ENCODE measurements at places on chromosomes 13 and 19.
A peak's percentile ranks its signal among the peaks of the same experiment; 100 is the strongest.

- peak; percentile 38 for ATAC-seq
These were observed 58.8 kb downstream of the DCLK1 start for GRCh38 chr13:36072152-36072935.

GRCh38 chr19:18274781-18275356 lies 617 bp upstream of the IQCN start:
- peak; percentile 61 for ATAC-seq

DNA sequence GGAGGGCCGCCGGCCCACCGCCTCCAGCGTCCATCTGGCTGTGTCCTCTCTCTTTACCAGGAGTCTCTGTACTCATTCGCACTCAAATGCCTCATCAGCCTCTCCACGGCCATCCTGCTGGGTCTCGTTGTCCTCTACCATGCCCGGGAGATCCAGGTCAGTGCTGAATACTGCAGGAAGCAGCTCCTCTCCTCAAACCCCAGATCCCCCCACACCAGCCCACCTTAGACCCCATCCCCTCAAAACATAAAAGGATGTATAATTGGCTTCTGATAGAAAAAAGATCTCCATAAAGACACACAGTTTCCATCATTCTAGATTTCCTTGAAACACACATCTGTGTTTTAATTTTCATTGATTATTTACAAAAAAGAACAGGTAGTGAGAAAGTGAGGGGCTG lies 8.1 kb downstream of the KCNN1 start:
- ATAC-seq: no peak

GRCh38 chr19:55111238-55111831 lies 6.1 kb downstream of the PPP1R12C start:
- ATAC-seq: no peak

- ATAC-seq: no peak
These were observed 11.8 kb downstream of the NLRP11 start for GRCh38 chr19:55820037-55820436.

- no peak for ATAC-seq
These were observed 766.4 kb downstream of the GPC5 start for GRCh38 chr13:92164822-92165221.

DNA sequence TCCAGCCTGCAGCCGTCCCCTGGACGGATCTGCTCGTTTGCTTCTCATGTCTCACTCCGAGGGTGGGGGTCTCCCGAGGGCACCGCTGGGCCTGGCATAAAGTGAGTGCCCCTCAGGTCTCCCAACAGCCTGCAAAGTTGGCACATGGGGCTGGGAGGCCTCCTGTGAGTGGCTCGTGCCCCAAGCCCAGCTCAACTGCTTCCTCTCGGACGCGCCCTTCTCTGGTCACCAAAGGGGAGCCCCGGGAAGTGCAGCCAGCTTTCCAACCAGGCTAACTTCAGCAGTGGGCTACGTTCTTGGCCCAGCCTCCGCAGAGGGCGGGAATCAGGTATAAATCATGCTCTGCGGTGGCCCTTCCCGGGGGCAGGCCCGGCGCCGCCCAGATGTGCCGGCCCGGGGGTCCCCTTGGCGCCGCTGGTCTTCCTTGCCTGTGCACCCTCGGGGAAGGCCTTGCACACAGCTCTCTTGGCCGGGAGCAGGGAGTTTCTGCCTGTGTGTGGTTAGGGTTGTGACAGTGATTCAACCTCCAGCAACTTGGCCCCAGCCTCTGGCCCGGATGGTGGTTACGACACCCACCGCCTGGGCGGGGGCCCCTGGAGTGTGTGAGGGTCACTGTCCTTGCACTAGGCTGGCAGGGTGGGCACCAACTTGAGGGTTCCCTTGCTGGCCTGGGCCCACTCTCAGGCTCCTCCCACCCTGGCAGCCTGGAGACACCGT lies 20.7 kb downstream of the CEBPG start:
- no peak for ATAC-seq

DNA sequence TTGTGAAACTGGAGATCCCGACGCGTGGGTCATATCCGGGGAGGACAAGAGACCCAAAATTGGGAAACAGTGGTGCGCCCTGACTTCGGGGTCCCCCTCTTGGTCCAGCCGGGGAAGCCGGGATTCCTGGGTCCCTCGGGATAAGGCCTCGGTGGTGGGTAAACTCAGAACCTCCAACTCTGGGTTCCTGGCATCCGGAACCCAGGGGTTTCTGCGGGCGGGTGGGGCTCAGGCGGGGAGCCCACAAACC lies 688 bp downstream of the ZFP36 start:
- ATAC-seq: no peak

DNA sequence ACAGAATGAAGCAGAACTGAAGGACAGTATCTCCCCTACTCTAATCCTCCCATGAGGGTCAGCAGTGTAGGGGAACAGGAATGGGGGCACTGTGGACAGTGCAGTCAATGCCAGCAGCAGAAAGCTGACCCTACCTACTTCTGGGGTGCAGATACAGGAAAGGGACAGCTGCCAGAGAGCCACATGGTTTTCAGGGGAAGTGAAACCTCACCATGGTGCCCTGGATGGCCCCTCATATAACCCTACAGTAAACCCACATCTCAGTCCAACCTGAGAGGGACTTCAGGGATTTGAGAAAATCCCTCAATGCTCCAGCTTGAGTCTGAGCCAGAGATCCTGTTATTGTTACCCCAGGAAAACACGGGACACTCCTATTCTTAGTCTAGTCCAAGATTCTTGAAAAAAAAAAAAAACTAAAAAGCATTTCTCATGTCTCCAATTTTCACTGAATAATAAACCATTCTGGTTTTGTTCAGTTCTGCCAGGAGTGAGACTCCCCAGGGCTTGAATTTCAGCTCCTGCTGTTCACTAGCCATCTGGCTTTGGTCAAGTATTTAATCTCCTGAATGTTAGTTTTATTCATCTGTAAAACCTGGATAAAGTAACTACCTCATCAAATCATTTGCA lies 511.6 kb upstream of the ARGLU1 start:
- ATAC-seq: no peak

DNA sequence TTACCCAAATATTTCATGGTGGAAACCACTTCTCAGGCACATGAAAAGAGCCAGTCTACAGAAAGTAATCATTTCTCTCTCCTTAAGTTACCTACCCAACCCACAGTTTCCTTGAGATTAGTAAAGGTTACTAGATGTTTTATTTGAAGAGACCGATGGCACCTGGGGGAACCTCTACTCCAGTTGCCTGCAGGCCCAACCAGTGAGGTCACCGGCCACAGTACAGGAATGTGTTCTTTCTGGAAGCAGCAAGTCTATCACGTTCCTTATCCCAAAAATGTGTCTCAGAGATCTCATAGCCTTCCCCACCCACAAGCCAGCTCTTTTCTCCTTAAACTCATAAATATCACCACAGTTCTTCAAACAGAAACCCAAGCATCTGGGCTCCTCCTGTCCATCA lies 316.1 kb downstream of the COG6 start:
- no peak for ATAC-seq

DNA sequence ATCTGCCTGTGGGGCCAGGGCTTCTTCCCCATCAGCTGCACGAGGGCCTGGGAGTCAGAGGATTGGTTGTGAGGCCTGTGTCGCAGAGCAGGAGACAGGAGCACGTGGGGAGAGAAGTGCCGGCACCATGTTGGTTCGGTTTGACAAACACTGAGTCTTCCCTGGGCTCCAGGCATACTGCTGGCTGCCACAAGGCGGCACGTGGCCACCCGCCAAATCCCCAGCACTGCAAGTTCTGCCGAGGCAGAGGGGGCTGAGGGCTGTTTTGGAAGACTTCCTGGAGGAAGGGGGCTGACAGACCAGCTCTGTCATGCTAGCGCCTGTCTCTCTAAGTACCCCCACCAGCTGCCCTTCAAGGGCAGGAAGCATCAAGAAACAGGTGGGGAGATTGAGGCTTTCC lies 9.5 kb downstream of the SHANK1 start:
- 0 out of 3 replicates have a peak, but pooled peaks have one; percentile 16 for ATAC-seq

- ATAC-seq: no peak
These were observed 14.2 kb downstream of the NDUFA11 start for GRCh38 chr19:5889288-5889971.

DNA sequence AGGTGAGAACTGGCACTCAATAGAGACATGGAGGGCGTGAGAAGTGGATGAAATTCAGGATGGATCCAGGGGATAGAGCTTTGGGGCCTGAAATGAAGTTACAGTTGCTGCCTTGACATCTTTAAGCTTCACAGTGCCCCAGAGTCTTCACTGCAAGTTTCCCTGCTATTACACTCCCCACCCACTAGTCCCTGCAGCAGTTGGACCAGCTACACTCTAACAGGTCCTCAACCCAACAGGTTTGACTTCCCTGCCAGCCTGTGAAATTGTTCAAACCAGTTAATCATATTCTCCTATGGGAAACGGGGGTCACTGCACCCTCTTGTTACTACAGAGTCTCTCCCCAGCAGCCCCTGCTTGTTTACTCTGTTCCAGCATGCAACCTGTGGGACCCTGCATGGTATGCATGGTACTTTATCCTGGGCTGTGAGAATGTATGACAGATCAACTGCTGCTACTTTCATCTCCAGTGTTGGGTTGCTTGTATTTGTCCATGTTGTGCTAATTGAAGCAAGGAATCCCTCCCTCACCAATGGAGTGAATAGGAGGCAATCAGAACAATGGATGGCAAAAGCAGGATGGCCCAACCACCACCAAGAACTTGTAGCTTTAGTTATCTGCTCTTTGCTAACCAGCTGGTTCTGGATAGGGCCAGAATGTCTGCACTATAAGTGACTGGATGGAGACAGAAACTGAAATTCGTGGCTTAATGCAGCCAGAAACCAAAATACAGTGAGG lies 314.2 kb downstream of the OLFM4 start:
- no peak for ATAC-seq

- ATAC-seq: no peak
These were observed 1.4 kb downstream of the FBXO27 start for GRCh38 chr19:39030854-39031367.

DNA sequence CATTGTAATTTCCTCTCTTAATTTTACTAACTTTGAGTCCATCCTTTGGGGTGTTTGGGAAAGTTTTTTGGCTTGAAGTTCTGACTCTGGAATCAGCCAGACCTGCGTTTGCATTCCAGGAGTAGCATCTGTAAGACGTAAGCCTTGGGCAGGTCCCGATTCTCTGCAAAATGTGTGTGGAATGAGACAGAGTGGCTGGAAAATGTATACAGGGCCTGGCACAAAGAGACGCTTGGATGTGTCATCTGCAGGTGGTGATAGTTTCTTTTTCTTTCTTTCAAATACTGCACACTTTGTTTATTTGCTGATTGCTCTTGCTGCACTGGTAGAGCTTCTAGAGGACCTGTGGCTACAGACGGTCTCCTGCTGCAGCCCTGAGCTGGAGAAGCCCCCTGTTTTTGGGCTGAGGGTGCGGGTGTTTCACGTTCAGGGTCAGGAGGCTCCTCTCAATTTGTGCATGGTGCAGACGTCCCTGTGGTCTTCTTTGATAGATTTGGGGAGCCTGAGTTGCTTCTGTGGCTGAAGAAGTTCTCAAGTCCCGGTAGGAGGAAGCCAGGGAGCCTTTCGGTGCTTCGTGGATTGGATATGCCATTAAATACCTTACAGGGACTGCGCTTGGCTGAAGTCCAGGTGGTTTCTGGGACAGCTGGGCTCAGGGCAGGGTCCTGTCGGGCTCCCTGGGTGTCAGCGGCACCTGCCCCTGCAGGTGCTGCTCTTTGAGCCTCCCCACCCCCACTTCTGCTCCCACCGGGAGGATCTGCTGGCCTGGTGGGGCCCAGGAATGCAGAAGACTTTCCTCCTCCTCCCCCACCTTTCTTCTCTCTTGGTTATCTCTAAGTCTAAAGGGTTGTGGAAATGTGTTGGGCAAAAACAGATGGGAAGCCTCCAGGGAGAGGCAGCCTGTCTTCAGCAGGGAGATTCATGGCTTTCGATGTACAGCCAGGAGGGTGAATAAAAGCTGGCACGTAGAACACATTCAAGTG lies 44.0 kb upstream of the GAS6 start:
- peak; percentile 85 for ATAC-seq

DNA sequence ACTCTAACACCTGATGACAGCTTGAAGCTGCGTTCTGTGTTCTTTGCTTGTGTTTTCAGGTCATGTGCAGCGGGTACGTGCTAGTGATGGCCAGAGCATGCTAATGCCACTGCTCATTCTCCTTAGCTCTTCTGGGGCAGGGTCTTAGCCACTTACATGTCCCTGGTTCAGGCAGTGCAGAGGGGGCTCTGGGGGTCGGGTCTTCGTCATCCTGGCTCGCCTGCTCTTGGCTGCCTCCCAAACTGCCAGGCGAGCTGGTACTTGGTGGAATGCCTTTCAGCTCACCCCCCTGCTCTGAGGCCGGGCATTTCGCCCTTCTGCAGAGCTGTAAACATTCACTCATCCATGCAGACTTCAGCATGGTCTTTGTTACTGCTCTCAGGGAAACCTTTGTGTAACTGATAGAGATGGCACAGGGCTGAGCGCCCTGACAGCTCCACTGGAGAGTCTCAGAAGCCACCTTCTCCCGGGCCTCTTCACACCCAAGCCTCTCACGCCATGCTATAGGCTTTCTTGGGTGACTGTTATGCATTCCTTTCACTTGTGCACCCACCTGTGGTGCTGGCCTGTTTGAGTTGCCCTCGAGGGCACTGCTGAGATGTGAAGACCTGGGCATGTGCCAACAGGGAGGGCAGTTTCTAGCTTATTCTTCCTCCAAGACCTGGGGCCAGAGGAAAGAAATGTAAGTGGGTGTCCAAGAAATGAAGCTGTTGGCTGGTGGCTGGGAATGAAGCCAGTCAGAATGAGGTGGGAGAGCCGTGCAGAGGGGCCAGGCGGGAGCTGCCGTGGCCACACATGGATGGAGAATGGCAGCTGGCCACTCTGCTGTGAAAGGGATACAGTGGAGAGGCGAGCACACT lies 24.4 kb downstream of the FAM124A start:
- peak; percentile 86 for ATAC-seq

GRCh38 chr19:20209051-20209450 lies 42.0 kb downstream of the ZNF486 start:
- ATAC-seq: no peak

DNA sequence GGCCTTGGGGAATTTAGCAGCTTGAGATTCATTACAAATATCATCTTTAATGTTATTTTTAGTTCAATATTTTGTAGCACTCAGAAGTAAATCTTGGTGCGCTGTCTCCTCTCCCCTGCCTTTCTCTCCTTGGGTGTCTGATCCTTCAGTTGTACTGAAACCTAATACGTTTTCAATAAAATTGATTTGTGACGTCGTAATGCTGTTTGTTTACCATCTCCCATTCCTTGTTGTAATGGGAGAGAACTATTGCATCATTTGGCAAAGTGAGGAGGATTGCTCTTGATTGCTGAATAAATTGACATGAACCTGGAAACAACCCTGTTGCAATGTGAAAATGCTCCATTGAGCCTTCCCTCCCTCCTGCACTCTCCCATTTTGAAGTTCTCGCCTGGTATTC lies 43.2 kb upstream of the TSHZ3 start:
- ATAC-seq: no peak

- no peak for ATAC-seq
These were observed 99.6 kb upstream of the OBI1 start for GRCh38 chr13:78758549-78758948.

DNA sequence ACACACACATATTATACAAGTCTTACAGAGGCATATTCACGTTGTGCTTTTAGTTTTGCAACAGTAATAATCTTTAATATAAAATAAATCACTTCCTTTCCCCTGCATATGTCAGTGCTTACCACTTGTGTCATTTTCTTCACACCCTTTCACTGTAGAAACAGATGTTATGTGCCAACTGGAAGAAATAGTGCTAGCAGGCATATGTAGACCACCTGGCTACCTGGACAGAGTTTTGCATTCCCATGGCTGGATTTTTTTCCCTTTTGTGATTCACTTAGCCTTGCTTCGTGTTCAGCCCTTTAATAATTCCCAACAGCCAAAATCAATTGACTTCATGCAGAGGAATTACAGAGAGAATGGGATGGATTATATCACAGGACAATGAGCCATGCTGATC lies 399.1 kb upstream of the SPRY2 start:
- no peak for ATAC-seq
